NCI-H510A treated with DMSO at 0.1 percent for 48 hours (cell line): ENCODE measurements at places on chromosomes 2 and 18.

- DNase-seq = no peak
Measured at GRCh38 chr2:206225435-206226232, 48.8 kb upstream of the ZDBF2 start.

DNA sequence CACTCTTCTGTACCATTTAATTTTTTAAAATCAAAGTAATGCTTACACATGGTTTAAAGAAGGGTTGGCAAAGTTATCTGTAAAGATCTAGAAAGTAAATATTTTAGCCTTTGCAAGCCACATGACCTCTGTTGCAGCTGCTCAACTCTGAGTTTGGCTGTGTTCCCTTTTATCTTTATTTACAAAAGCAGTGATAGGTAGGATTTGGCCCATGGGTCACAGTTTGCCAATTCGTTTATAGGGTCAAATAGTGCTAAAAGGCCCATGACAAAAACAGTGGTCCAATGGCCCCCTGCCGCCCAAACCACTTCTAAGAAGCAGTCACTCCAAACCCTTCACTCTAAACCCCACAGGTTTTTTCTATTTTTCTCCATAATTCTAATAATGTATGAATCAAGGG is 124.8 kb downstream of the PARD3B start:
- no peak for DNase-seq

DNA sequence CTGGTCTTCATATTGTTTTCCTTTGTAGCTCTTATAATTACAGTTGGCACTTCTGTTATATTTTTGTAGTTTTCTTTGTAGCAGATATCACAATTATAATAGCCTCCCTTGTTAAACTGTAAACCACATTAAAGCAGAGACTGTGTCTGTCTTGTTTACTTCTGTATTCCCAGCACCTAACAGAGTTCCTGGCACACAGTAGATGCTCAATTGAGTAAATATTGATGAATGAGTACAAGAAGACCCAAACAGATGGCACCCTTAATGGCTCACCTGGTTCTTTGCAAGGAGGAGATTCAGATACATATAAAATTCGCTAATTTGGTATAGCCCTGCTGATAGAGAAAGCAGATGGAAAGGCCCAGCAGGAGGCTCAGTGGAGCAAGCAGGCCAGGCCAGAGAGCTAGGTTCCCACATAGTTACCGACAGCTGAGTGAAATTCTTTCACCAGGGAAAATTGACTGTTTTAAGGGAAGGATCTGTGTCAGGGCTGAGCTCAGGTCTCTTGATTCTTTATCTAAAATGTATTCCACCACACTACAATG is 120.1 kb downstream of the NUP35 start:
- peak; percentile 91 for DNase-seq

DNA sequence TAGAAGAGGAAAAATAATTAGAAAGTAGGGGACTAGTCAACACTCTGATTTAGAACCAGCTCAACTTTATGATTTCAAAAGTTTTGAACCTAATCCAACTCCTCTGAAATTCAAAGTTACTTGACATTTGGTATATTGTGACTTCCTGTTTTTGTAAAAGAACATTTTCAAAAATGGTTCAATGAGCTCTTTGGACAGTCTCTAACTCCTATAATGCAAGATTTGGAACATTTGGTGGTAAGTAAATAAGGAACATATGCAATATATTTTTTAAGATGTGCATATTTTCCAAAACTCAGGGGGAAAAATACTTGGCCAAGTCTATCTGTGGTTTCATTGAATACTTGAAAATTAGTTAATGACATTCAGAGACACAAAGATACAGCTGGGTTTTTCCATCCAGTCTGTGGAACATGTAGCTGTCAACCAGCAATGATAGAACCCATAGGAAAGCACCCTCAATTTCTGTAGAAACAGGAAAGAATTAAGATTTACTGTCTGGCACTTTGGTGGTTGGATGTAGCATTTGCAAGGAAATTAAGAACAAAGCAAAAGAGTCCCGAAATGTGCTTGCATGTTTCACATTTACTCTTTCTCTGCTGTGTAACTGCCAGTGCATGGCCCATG is 17.0 kb upstream of the ANKRD44 start:
- DNase-seq = no peak

GRCh38 chr2:215933151-215933550 is 80.2 kb downstream of the MREG start:
- no peak for DNase-seq

DNA sequence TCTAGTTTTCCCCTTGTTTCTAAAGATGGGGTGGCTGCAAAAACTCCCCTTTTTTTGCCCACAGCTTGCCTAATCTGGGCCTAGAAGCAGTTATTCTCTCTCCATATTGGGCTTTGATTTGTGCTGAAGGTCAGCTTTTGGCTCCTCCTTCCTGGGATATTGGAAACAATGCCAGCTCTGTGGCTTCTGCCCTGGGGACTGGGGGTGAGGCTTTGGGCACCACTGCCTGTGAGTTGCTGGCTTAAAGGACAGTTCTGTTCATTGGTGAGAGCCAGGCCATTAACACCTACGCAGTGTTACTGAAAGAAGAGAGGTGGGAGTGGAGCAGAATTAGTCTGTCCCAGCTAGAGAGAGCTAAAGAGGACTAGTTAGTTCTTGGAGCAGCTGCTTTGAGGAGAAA is 4.3 kb downstream of the UBXN2A start:
- no peak for DNase-seq

DNA sequence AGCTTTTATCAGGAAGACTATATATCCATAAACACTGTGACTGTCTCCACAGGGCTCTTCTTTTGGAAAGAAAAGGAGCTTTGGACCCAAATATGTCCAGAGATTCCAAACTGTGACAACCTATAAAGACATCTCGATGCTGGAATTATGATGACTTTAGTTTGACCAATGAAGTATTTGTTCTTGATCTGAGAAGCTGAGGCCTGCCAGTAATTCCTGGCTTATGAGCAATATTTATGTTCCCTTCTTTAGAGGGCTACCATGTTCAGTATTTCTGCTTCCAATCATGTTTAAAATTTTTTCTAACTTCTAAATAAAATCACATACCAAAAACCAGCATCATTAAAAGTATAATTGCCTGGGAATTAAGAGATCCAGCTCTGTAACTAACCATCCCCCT is 41.1 kb downstream of the FEZ2 start:
- DNase-seq = no peak

DNA sequence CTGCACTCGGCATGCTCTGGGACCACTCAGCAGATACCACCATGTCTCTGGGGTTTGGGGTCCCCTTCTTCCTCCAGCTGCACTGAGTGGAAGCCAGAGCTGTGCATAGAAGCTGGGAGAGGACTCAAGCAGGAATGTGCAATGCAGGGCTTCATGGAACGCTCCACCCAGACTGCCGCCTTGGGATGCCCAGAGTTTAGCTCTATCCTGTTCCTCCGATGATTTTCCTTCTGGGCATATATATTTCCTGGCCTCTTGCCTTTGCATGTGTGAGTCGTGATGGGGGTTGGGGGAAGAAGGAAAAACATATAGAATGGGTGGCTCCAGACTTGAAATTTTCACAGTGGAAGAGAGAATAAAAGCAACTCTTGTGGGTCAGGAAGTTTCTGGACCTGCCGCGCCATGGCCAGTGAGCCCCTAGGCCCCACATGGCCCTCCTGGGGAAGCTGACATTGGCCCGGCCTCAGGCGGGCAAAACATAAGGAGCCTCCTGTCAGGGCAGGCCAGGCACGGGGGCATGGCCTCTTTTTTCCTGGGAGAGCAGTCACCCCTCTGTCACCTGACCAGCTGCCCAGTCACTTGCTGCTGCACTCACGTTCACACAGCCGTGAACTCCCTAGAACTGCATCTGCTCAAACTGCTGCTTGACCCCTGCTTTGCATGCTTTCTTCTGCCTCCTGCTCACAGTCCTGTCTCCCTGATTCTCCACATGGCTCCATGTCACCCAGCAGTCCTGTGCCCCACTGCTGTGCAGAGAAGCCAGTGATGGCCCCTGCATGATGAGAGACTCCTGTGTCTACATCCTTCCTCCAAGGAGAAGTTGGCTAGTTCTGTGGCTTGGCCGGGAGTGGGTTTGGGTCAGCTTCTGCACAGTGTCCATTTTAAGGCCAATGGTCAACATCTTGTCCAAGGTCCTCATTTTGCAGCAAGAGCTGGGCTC is 197.8 kb downstream of the CTIF start:
- no peak for DNase-seq

- no peak for DNase-seq
Measured at GRCh38 chr18:36314754-36315153, 17.2 kb downstream of the FHOD3 start.

GRCh38 chr18:13993730-13994129 is 78.4 kb upstream of the MC2R start:
- no peak for DNase-seq

DNA sequence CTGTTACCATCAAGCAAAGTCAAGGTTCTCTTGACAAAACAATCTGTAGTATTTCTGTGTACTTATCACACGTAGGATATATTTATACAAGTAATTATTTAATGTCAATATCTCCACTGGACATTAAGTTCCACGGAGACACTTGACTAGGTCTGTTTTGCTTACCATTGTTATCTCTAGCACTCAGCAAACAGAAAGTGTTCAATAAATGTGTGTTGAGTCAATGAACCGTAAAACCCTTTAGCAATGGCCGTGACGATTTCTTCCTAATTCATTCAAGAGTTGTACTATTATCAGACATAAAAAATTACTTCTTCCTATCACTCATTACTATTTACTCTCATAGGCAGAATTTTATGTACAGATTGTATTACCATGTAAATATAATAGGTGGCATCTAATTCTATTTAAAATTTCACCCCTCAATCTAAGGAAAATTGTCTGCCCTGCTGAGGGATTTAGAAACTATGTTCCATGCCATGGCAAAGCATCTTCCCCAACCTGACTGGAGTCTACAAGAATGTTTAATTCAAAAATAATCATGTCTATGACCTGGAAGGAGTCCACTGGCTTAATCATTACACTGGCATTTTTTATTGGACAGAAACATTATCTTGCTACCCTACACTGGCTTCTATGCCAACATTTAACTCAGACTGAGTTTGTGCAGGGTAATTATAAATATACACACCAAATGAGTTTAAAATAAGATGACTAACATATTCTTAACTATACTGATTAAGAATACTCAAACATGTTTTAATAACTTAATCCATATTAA is 301.9 kb downstream of the ZEB2 start:
- peak; percentile 92 for DNase-seq

DNA sequence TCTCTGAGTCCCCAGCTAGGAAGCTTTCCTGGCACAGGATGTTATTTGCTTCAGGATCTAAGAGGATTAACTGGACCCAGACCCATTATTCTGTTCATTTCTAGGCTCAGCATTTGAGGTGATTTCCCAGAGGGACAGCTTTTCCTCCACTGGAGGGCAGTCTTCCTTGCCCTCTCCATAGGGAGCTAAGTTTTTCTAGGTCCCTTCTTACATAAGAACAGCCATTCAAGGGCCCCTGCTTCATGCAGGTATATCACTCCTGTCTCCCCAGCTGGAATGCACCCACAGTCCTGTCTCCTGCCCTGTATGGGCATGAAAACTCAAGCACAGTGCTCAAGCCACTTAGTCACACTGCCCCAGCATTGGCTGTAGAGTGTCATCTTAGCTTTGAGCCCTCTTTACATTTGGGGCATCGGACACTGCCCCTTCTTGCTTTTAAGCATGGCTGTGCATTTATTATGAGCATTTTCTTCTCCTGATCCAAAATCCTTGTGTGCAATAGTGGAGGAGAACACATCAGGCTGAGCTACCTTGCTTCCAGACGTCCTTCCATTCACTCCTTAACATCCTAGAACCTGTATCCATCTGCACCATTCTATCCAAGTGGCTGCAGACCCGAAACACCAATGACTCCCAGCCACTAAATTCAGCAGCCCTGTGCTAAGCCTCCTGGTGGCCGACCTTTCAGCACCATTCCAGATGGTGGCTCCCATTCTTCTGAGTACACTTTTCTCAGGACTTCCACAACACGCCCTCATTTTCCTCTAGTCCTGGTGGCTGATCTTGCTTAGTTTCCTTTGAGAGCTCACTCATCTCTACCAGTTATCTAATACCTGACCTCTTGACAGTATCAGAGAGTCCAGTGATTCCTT is 80.0 kb downstream of the COPS8 start:
- DNase-seq = no peak

DNA sequence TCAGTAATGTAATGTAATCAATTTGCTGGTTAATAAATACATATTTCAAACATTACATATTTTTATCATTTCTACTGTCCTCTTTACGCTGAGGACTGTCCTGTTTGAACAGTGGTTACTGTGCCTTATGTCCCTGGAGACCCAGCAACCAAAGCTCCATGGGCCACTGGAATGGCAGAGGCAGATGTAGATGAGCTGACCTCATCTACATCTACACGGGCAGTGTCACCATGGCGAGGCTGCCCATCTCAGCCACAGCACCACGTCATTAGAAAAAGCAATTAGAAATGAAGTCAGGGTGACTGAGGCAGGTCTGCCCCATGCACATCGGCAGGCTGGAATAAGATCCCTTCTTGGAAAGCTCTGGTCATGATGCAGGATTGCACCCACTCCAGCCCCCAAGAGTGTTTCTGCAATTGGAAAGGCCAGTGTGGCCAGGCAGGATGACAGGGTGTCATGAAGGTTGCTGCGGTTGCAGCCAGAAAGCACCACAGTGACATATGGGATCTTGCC is 237.5 kb downstream of the NDUFA10 start:
- no peak for DNase-seq

GRCh38 chr2:149766339-149766738 is 178.8 kb upstream of the MMADHC start:
- no peak for DNase-seq

GRCh38 chr2:231711677-231712450 is 3.5 kb downstream of the PTMA start:
- no peak for DNase-seq

DNA sequence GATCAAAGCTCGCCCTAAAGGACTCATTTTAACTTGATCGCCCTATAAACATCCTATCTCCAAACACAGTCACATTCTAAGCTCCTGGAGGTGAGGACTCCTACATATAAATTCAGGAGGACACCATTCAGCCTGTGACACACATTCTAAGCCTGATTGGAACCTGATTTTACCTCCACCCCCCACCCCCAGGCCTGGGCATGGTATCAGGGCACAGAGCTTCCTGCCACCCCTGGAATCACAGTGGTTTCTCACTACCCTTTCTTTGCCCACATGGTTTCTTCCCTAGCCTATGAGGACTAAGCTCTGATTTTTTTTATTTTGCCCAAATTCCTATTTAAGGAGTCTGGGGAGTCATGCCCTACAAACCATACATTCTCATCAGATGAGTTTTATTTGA is 428.1 kb upstream of the ID2 start:
- no peak for DNase-seq

- no peak for DNase-seq
Measured at GRCh38 chr2:60822987-60823386, 58.4 kb upstream of the REL start.

- DNase-seq = no peak
Measured at GRCh38 chr2:223760838-223761502, 76.4 kb downstream of the AP1S3 start.
